ENCODE measurements at places on chromosomes 4 and X.

- DNase-seq: no peak
Observed at GRCh38 chrX:5307416-5307815, 921.3 kb downstream of the NLGN4X start.

DNA sequence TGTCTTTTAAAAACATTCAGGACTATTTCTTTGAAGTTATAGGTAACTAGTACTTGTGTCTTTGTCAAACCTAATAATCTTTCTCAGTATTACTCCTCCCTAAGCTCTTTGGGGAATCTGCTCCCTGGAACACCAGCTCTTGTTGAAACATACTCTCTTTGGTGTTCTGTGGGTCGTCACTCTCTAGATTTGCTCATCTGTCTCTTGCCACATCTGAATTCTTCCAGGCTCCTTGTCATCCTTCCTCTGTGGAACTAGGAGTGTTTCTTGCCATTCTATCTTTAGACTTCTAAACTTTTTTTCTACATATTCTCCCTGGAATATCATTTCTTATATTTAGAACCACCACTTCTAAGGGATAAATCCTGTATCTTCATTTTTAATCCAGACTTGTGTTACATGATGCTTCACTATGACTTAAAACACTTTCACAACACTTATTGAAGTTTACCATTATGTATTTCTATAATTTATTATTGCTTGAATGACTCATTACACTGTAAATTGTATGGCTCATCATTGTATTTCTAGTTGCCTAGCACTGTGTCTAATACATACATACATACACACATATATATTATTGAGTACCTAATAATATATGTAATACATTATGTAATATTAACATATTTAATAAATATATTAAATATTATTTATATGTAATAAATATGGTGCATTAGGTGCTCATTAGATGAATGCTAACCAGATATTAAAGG is 186.1 kb downstream of the TMA16 start:
- DNase-seq: no peak

GRCh38 chr4:81635739-81636138 is 164.0 kb upstream of the RASGEF1B start:
- no peak for DNase-seq

- DNase-seq: no peak
Observed at GRCh38 chr4:88212253-88212561, 53.8 kb upstream of the ABCG2 start.

- DNase-seq: no peak
Observed at GRCh38 chr4:86939729-86940575, 5.1 kb downstream of the AFF1 start.

DNA sequence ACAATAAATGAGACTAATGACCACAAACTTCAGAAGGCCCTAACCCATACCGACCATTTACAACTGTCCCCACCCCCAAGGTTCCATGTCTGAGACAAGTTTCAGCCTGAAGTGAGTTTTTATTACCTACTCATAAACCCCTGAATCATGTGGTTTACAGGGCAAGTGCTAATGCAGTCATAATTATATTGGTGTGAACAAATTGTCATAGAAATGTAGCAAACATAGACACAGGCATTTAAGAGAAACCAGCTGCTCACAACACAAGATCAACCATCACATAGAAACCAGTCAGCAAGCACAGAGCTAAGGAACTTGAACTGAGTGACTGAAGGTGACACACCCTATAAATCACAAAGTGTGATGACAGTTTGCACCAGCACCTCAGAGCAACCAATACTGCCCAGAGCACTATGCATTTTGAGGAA is 173.8 kb upstream of the MID1 start:
- DNase-seq: no peak

DNA sequence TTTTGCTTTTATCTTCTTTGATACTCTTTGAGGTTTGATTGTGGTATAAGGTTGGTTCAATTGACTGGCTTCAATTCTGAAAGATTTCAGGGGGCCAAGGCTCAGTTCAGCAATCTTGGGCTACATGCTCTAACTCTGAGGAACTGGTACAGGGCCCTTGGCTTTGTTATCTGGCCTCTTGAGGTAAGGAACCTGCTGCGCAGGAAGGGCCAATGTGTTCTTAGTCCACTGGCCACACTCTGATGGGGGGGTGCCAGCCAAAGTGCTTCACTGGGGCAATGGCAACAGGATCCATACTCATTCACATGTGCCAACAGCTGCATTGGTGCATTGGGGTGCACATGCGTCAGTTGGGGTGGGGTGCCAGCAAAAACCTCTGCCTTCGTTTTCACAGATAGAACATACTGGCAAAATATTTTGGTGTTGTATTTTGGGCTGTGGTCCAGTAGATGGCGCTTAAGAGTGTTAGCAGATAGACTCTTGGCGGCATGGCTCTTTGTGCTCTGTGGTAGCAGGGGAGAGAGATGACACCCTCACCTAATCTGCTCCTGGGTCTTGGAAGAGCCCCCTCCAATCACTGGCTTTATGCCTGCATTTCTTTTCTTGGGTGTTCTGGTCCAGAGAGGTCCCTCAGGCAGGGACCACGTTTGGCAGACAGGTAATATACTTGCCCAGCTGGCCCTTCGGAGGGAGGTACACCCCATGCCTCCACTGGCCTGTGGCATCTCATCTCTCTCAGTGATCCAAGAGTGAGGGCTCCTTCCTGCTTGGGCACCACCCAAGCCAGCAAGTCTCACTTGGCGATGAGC is 42.9 kb downstream of the NDST3 start:
- DNase-seq: no peak

- no peak for DNase-seq
Observed at GRCh38 chr4:14167876-14168510, 540.5 kb upstream of the BOD1L1 start.

DNA sequence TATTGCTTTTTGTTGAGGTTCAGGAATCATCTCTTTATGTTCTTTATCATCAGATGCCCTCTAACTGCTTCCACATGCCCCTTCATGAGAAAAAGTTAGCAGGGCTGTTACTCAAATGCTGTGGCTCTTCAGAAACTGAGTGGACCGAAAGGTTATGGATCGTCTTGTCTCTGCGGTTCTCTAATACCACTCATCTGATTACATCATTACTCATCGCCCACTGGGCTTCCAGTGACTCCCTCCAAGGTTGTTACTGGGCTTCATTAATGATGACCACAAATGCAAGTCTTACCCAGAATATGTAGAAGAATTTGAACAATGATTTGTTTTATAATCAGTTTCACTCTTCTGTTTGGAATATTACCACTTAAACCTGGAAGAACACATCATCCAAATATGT is 67.7 kb downstream of the RWDD4 start:
- DNase-seq: no peak

DNA sequence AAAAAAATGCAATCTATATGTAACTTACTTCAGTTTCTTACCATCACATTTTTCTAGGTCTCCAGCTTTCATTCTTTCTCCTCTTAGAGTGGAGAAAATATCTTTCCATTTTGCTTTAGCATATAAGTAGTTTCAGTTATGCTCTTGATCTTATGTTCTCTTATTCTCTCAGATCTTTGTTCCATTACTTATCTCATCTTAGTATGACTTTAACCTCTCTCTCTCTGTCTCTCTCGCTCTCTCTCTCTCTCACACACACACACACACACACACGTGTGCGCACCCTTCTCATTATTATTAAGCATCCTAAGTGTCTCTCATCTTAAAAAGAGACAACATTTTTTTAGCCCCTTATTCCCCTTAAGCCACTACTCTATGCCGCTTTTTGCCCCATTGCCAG is 92.8 kb downstream of the FAAH2 start:
- no peak for DNase-seq

DNA sequence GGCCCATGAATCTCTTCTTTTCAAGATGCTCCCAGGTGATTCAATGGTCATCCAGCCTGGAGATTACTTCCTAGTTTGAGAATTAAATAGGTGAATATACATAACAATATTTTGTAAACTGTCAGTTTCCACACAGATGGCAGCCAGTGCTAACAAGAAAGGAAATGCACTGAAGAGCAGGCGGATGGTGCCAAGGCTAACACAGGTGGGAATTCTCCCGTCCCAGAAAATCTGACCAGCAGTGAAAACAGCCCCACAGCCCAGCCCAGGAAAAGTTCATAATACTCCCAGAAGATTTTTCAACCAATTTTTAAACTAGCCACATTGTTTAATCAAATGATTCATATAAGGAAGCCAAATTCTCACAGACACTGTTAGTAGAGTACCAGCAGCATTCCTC is 387.2 kb upstream of the GATB start:
- no peak for DNase-seq

- DNase-seq: no peak
Observed at GRCh38 chrX:40157228-40158035, 59.7 kb upstream of the BCOR start.

GRCh38 chrX:69321789-69322188 is 156.5 kb upstream of the PJA1 start:
- no peak for DNase-seq

- DNase-seq: no peak
Observed at GRCh38 chrX:51665981-51666380, 16.6 kb downstream of the CENPVL2 start.

DNA sequence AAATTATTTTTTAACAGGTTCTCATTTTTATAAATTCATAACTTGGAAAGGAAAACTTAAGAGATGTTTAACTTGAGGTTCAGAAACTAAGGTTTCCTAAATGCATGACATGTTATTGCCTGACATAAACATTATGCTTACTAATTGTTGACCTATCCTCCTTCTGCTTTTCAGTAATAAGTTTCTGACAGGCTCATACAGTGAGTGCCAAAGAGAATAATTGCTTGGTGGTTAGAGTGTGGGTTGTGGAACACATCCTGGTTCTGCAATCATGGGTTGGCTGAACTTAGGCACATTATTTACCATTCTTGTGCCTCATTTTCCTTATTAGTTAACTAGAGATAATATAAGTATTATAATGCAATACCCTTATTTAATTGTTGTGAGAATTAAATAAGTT is 56.5 kb downstream of the BMPR1B start:
- DNase-seq: no peak

- DNase-seq: no peak
Observed at GRCh38 chr4:128315756-128316520, 28.3 kb upstream of the PGRMC2 start.

GRCh38 chr4:176840166-176840565 is 47.4 kb upstream of the VEGFC start:
- DNase-seq: no peak

DNA sequence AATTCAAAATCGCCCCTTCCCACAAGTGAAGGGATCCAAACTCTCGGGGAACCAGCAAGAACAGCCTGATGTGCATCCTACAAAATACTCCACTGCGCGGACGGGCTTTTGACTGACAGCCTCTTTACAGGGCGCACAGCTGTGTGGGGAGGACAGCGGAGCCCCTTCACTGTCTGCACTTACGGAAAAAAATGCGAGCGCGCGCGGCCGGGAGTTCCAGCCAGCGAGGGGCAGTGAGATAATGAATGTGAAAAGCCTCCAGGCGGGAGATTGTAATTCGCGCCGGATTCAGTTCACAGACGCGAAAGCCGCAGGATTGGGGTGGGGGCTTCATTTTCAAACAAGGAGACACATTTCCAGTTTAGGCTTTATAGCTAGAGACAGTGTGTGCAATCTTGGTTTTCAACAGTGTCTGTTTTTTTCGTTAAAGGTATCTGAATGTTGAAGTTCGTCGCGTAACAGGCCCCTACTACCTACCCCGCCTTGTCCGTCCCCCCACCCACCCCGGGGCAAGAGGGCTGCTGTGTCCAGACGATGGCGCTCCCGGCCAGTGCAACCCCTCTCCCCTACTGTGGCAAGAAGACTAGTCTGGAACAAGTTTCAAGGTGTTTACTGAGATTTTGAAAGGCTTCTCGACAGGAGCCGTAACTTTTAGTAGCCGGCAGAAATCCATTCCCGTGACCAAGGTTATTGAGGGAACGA is 1.7 kb upstream of the GPR50 start:
- DNase-seq: no peak

DNA sequence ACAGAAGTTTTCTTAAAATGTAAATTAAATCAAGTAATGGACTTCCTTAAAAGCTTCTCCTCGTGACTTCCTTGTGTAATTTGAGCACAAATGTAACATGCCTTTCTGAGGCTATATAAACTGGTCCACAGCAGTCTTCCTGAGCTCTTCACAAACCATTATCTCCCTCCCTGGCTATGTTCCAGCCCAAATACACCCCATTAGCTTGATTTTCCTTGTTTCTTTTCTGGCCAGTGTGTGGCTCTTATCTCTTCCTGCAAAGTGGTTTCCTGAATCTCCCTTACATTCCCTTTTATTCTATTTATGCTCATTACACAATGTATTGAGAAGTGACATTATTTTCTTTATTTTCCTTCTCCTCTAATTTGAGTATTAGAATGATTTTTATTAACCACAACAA is 1085.3 kb upstream of the PCDH10 start:
- no peak for DNase-seq

DNA sequence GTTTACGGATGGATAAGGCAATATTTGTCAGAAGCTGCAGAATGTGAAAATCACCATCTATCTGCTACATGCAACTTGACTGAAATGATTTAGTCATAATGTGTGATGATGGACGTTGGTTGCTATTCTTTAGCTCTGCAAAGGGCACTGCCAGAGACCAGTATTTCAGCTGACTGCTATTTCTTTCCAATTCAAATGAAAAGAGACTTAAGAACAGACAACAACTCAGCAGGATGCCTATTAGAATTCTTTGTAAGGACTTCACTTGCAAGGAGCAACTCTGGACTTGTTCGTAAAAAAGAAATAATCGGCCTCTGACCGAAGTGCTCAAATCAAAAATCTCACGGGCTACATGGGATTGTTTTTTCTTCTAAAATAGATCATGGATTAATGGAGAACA is 262.7 kb downstream of the DHX15 start:
- no peak for DNase-seq

DNA sequence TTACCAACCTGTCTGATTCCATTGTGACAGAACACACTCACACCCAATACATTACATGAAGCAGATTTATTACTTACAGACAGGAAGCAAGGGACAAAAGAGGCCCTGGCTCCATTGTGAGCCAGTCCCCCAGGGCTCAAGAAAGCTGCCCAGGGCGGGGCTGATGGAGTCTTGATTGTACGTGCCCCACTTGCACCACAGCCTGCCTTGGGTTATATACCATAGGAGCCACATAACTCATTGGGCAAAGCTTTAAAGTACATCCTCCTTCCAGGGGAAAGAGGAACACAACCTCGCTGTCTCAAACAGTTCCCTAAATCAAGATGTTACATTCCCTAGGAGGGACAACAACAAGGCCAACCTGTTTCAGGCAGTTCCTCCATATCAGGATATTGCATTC is 3.4 kb upstream of the ZRSR2 start:
- no peak for DNase-seq

- DNase-seq: no peak
Observed at GRCh38 chrX:150371877-150372276, 8.8 kb downstream of the MAMLD1 start.

- no peak for DNase-seq
Observed at GRCh38 chrX:16205840-16206239, 38.6 kb downstream of the MAGEB17 start.

- DNase-seq: no peak
Observed at GRCh38 chr4:112031712-112032328, 113.4 kb upstream of the FAM241A start.

GRCh38 chr4:17232566-17233253 is 279.2 kb downstream of the QDPR start:
- DNase-seq: no peak
